ENCODE measurements at places on chromosomes 11 and 22.
A peak's percentile ranks its signal among the peaks of the same experiment; 100 is the strongest.

GRCh38 chr11:40987776-40988435 is 471.5 kb downstream of the LRRC4C start:
- no peak for DNase-seq

DNA sequence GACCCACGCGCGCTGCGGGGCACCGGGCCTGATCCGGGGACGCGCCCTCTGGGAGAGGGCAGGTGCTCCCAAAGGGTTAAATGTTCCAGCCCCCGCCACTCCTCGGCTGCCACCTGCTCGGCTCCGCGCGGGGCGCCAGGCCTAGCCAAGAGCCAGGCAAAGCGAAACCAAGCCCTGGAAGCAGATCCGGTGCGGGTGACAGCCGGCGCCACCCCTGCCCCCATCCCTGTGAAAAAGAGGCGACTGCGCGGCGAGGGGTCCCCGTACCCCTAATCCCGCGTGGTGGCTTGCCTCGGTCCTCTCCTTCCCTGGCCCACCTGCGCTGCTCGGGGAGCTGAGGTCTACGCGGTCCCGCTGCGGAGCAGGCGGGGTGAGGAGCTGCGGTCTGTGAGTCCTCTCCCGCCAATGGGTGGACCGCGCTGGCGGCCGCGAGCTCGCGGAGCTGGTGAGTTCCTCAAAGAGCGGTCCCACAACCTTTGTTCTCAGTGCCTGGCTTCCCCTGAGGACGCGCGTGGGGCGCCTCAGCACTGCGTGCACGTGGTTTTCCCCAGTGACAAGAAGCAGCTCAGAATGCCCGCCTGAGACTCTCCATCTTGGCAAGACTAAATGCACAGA is at the start of gene ME3:
Gene ME3 (minus strand): TSS at position 610 of the 615 bp plus-strand sequence.
- DNase-seq, result peak; percentile 66

GRCh38 chr11:127601578-127601977 is 601.0 kb upstream of the KIRREL3 start:
- DNase-seq, result no peak

DNA sequence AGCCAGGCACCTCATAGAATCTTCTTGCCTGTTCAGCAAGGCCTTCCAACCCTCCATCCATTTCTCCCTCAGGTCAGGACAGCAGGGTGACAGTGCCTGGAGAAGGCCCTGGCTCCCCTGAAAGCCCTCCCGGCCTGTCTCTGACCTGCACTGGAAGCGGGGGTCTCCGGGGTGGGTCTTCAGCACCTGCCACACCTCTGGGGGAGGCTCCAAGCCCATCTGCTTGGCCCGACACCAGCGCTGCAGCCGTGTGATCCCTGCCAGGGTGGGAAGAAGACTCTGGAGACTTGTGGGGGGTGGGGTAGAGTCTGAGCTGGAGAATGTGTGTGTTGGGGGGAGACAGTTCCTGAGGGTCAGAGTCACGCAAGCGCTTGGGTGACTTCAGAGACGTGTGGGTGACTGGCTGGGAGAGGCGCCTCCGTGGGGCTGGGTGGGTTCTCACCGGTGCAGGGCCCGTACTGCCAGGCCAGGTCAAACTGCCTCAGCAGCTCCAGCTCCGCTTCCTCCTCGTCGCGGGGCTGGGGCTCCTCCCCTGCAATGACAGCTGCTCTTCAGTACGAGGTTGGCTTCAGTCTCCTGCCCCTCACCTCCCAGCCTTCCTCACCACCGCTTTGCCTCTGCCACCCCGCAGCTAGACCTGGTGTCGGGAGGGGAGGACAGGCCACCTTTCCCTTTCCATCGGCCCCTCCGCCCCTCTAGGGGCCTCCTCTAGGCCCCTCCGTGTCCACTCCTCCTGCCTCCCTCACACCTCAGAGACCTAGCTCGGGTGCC is 615 bp downstream of the POLD4 start:
- no peak for DNase-seq

- no peak for DNase-seq
Observed at GRCh38 chr11:121814296-121814695, 301.7 kb downstream of the BLID start.

DNA sequence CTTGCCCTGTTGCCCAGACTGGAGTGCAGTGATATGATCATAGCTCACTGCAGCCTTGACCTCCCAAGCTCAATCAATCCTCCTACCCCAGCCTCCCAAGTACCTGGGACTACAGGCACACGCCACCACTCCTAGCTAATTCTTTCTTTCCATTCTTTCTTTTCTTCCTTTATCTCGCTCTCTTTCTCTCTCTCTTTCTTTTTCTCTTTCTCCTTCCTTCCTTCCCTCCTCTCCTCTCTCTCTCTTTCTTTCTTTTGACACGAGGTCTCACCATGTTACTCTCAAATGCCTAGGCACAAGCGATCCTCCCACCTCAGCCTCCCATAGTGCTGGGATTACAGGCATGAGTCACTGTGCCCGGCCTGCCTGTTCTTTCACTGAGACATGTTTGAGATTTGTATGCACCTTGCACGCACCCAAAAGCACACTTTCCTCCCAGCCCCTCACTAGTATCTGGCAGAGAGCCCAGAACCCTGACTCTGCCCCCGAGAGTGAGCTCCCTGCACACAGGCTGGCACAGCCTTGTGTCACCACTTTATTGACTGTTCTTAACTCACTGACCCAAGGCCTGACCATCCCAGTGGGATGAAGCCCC is 56.8 kb downstream of the CD6 start:
- DNase-seq, result peak; percentile 11

GRCh38 chr22:48091060-48091650 is 1328.7 kb downstream of the TBC1D22A start:
- DNase-seq, result no peak

GRCh38 chr22:22558972-22559603 is at the start of gene PRAME:
Gene PRAME (minus strand): TSS chr22:22559265. CDS start chr22:22556832, 2,433 bp downstream.
- DNase-seq, result peak; percentile 81

DNA sequence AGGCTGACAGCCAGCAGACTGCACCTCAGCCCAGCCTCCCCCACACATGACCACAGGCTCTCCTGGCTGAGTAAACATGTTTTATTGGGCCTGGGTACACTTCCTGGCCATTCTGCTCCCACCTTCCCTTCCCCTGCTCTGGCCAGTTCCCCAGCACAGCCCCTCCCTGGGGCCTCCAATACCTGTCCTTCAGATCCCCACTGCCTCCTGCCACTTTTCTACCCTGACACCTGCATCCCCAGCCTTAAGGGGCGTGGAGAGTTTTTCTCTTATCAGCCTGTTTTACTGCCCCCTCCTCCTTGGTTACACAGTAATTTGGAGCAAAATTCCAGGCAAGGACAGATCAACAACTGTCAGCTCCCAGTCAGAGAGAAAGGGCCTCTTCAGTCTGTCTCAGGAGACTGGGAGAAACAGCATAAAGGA is at the start of gene ISX:
Gene ISX (plus strand): TSS at position 363 of the 423 bp plus-strand sequence. CDS start 930 bp downstream, outside the sequence.
- DNase-seq, result no peak

DNA sequence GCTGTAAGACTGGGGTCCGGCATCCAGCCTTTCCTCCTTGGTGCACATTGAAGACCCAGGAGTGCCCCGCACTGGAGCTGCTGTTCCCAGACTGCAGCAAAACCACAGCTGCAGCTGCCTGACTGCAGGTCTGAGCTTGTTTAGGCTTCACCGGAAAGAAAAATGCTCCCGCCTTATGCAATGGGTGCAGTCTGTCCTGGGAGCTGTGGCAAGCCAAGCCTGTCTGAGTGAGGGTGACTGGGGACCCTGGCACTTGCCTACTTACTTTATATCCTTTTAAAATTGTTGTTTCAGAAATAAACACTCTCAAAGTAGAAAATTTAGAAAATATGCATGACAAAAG is 23.3 kb upstream of the CD44 start:
- DNase-seq, result no peak

GRCh38 chr11:36451681-36452080 is 58.4 kb downstream of the TRAF6 start:
- DNase-seq, result no peak

Data from hematopoietic multipotent progenitor cell treated with erythropoietin and hydrocortisone succinate and interleukin-3 and kit ligand, for 8 days (in vitro differentiated cells).